ENCODE measurements at places on chromosomes 11 and 22.
A peak's percentile ranks its signal among the peaks of the same experiment; 100 is the strongest.

- DNase-seq = peak; percentile 98
These were observed 26.8 kb downstream of the RPL3 start for GRCh38 chr22:39292561-39293074.

DNA sequence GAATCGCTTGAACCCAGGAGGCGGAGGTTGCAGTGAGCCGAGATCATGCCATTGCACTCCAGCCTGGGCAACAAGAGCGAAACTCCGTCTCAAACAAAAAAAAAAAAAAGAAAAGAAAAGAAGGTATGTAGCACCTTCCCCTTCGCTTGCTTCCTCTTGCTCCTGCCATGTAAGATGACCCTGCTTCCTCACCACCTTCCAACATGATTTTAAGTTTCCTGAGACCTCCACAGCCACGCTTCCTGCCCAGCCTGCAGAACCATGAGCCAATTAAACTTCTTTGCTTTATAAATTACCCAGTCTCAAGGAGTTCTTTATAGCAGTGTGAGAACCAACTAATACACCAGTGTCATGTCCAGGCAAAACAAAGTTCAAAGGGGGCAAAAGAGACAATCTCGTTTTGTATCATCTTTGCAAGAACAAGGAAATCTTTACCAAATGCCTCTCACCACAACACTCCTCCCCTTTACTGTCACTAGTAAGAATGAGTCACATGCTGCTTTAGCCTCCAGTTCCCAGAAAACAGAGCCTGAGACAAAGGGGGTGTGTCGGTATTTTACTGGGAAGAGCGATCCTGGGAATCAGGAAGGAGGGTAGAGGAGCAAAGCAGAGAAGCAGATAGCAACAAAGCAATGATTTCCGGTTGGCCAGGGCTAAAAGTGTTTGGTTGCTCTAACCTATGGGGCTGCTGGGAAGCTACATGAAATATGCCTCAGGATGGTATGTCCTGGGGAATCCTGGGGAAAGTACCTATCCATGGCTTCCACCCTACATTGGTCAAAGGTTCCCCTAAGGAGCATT is 10.5 kb upstream of the MCHR1 start:
- peak; percentile 85 for DNase-seq

GRCh38 chr11:128625746-128626145 is 38.4 kb upstream of the ETS1 start:
- no peak for DNase-seq

- DNase-seq = no peak
These were observed 47.2 kb upstream of the CEP295 start for GRCh38 chr11:93614173-93614722.

DNA sequence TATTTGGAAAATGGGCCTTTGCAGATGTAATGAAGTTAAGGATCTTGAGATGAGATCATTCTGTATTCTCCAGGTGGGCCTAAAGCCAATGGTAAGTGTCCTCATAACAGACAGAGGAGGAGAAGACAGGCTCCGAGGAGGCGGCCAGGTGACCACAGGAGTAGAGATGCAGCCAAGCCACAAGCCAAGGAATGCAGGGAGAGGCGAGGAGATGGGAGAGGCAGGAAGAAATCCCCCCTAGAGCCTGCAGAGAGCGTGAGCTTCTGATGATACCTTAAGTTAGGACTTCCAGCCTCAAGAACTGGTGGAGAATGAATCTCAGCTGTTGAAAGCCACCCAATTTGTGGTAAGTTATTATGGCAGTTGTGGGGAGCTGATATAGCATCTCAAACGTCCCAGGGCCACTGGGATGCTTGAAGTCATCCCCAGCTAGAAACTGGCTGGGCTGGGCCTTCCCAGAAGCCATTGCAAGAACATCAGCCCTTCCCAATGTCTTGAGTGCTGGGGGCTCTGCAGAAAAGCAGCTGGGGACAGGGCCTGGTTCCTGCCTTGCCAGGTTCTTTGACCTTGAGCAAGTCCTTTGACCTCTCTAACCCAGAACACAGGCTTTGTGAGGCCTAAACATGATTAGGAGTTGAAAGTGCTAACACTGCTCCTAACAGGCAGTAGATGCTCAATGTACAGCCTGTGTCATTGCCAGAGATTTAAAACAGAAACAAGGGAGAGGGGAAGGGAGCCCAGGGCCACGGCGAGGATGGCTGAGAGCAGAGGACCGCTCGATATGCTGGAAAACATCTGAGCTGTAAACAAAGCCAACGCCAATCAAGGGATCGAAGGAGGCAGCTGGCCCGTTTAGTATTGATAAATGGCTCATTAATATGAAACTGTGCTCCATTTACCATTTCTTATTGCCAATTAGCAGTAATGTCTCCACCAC is 632.3 kb downstream of the TBC1D22A start:
- DNase-seq = no peak

DNA sequence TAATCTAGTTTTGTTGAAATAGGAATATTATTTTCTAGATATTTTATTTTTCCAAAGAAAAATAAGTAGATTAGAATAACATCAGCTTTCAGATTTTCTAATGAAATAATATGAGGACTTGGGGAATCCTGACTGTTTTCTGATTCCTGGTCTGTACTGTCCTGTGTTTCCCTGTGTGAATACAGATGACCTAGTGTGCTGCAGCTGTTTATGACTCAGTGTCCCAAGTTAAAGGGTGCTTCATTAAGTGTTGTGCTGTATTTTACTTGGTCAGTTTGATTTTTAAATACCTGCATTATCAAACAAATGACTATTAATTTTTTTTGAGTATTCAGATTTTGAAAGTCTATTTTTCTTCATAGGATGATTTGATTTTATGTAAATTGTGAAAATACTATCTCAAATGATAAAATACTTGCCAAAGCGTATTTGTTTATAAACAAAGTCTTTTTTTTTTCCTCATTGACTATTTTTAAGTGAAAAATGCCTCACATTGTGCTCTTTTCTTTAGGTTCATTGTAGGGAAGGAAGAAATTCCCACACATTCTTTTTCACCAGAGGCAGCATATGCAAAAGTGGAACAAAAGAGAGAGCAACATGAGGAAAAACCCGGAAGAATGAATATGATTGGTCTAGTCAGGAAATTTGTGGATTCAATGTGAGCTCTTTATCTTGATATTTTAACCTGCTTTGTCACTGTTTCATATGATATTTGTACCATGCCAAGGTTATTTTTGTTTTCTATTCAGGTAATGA is 264.2 kb downstream of the TMEM135 start:
- no peak for DNase-seq

DNA sequence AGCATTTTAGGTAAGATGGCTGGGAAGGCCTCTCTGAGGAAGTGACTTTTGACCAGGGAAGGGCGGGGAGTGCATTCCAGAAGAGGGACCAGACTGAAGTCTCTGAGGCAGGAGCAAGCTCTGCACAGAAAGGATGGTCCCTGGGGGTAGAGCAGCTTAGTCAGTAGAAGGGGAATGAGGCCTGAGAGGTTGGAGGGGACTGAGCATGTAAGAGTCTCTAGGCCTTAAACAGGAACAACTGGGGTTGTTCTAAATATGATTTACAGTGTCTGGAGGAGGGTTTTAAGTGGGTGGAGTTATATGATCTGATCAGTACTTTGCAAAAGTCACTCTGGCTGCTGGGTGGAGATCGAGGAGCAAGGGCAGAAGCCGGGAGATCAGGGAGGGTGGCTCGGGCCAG is 31.7 kb upstream of the TEF start:
- peak; percentile 66 for DNase-seq

DNA sequence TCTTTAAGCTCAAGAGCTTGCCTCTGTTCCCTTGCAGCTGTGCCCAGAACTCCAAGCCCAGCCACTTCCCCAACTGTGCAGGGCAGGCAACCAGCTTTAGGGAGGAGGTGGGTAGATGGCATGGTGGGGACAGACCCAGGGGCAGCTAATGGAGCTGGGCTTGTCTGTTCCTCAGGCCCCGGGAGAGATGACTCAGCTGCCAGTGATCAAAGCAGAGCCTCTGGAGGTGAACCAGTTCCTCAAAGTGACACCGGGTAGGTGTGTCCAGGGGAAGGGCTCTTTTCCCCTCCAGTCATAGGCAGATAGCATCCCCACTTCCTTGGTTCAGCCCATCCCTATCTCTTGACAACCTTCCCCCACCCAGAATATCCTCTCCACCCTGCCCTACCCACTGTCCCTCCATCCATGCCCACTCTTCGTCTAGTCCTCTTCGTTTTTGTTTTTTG is 32.4 kb downstream of the CREB3L1 start:
- DNase-seq = no peak

- peak; percentile 5 for DNase-seq
These were observed 213.1 kb downstream of the INSC start for GRCh38 chr11:15327786-15328231.

DNA sequence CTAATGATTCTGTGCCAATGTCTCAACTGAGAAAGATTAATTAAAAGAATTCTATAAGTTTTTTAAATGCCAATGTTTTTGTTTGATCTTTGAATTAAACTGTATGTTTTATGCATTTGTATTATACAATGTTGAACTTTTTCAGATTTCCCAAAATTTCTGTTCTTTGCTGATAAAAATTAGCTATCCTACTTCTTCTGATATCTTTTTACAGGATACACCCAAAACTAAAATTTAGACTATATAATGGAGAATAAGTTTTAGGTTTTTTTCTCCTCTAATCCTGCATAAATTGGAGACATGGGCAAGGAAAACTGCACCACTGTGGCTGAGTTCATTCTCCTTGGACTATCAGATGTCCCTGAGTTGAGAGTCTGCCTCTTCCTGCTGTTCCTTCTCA is at the start of gene OR5L2:
TSS of gene OR5L2 (plus strand) at position 301 of the 400 bp plus-strand sequence. CDS start at position 301, 0 bp downstream.
- no peak for DNase-seq

DNA sequence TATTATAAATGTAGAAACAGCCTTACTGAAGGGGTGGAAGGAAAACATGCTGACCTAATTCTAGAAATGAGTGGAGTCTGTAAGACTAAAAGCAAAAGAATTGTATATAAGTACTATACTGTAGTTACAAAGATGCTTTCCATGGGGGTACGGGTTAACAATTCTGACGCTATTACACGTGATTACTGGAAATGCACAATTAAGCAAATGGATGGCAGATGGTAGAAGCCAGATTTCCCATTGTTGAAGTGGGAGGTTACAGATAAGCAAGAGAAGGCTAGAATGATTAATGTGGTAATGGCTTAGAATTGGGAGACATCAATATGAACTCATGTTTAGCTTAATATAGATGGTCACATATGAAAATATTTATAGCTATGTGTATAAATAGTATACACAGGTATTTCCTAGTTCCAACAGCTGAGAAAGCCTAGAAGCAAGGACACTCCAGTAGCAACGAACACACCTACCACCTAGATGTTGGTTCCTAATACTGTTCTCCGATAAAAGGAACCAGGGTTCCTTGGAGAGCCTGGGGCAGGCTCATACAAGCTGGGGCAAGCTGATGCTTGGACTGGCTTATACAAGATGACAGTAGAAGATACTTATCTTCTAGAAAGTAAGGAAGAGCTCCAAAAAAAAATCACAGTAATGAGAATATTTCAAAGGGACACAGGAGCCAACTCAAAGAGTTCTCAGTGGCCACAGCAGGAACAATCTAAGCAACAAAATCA is 13.5 kb downstream of the SMC1B start:
- no peak for DNase-seq

- no peak for DNase-seq
These were observed 7.8 kb upstream of the MFNG start for GRCh38 chr22:37493979-37494378.

DNA sequence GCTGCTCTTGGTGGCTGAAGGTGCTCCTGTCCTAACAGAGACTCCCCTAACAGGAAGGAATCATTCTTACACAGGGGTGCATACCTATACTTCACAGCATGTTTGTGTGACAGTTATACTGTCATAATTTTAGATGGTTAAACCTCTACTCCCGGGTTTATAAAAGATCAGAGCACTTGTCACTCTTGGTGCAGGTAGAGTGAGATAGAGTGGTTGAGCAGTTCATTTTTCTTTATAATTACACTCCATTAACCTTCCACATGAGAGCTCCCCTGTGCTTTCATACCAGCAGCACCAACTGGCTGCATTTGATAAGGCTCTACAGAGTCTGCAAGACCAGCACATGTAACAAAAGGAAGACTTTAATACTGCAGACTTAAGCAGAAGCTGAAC is 72.9 kb downstream of the LARGE2 start:
- no peak for DNase-seq

GRCh38 chr11:117759305-117759704 is 37.7 kb downstream of the DSCAML1 start:
- DNase-seq = no peak

- no peak for DNase-seq
These were observed 21.0 kb upstream of the OR6X1 start for GRCh38 chr11:123775289-123775688.

DNA sequence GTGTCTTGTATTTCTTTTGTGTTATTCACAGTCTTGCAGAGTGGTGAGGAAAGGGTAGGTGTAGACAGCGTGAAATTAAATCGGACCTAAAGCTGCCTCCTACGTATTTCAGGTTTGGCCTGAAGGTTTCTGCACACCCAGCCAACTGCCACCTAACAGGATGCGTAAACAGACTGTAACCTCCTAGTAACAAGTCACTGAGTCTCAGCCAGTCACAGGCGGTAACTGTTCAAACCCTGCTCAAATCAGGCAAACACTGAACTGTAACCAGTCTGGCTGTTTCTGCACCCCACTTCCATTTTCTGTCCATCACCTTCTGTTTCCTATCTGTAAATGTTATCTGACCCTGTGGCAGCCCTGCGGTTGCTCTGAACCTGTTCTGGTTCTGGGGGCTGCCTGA is 87.1 kb downstream of the ADAMTS15 start:
- no peak for DNase-seq

- DNase-seq = peak; percentile 59
These were observed 14.6 kb downstream of the BBOX1 start for GRCh38 chr11:27055065-27055682.

DNA sequence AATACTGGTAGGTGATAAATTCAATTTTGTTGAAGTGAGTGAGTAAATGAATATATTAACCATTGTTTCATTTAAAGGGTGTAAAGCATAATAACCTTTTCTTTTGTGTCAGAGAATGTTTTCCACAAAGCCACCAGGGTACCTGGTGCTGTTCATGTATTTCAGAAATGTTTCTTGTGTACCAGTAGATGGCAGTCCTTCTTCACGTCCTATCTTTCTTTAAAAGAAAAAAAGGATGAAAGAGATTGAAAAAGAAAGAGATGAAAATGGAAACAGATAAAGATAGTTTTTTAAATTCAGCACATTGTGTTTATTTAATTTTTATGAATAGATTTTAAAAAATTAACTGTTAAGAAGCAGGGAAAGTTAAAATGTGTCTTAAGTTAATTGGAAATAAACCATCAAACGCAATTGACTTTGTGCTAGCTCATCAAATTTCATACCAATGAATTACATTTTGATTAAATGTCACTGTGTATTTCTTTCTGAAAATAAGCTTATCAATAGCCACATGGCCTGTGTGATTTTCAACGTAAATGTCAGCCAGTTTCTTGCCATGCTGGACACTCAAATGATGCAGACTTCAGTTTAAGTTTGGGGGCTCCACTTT is 65.5 kb upstream of the CHORDC1 start:
- DNase-seq = peak; percentile 21

- no peak for DNase-seq
These were observed 96.7 kb upstream of the GALNT18 start for GRCh38 chr11:11718511-11718910.

- peak; percentile 43 for DNase-seq
These were observed 34.2 kb downstream of the DNHD1 start for GRCh38 chr11:6531267-6531752.

DNA sequence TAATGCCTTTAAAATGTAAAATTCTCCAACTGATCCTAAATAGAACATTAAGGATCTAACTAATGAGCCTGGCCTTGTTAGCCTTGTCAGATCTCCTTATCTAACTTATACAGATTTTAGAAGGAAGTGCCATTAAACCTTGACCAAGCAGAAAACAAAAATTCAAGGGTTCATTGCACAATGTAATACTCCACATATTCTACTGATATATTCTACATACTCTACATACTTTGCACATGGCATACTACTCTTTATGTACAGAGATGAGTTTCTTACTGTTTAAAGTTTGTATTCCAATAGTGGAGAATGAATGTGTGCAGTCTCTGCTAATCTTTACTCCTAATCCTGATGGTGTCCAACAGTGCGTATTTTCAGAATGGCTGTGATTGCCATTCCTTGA is 297.2 kb downstream of the LUZP2 start:
- DNase-seq = no peak

Measured in fibroblast of skin of back (primary cell).